Esophagus muscularis mucosa (tissue), 4 donors: ENCODE measurements at places on chromosomes 13 and 19. TPM values are rescaled to one million over a fixed set of nuclear protein-coding genes. Genes with fewer than 3 reads are reported as not detected.

Gene AKAP8
- 25.2 TPM for total RNA-seq

Gene CRLF1
- total RNA-seq, result 41.5 TPM

Gene ICAM3
- 10.9 TPM for total RNA-seq

Gene PRRG2
- total RNA-seq, result 1.6 TPM

GRCh38 chr13:66644855-66645460 lies 585.2 kb downstream of the PCDH9 start:
- DNase-seq, result no peak

GRCh38 chr19:7534531-7535046 lies 928 bp upstream of the PNPLA6 start:
- DNase-seq, result peak; percentile 95
